ENCODE measurements at places on chromosomes 1 and 21.

DNA sequence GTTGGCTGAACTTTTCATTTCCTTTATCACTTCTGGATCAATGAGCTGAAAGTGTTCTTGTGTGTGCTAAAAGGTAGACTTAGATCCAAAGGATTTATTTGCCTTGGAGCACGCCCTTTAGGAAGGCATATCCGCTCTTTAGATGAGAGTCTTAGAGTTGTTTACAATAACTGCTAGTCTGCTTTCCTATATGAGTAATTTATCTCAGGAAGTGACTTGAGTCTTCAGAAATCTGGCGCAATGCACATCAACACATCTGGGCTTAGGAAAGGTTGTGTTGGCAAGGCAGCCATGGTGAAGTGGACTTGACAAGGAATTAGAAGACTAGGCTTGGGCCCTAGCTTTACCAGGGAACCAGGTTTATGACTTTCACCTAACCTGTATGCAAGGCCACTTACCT lies 204.1 kb upstream of the PTGFR start:
- no peak for DNase-seq

DNA sequence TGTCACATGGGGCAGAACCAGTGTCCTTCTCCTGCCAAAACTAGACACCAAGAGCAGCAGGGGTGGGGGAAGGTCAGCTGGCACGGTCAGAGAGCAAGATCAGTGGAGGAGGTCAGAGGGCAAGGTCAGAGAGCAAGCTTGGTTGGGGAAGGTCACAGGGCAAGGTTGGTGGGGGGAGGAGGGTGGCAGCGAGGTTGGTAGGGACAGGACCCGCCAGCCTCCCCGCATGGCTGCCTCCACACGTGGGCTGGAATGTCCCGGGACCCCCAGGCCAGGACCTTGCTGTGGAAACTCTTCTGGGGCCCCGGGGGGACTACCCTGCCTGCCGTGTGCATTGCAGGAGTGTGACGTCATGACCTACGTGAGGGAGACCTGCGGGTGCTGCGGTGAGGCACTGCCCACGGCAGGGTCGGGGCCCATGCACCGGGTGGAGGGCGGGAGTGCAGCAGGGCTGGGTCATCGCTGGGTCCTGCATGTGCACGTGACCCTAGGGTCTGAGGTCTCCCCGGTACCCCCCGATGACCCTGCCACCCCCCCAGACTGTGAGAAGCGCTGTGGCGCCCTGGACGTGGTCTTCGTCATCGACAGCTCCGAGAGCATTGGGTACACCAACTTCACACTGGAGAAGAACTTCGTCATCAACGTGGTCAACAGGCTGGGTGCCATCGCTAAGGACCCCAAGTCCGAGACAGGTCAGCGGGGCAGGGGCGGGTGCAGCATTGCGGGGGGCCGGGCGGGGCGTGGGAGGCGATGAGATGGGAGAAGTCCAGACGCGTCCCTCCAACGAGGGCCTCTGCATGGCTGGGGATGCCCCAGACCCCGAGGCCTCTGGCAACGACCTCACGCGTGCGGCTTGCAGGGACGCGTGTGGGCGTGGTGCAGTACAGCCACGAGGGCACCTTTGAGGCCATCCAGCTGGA lies 27.3 kb downstream of the COL6A2 start:
- DNase-seq = no peak

DNA sequence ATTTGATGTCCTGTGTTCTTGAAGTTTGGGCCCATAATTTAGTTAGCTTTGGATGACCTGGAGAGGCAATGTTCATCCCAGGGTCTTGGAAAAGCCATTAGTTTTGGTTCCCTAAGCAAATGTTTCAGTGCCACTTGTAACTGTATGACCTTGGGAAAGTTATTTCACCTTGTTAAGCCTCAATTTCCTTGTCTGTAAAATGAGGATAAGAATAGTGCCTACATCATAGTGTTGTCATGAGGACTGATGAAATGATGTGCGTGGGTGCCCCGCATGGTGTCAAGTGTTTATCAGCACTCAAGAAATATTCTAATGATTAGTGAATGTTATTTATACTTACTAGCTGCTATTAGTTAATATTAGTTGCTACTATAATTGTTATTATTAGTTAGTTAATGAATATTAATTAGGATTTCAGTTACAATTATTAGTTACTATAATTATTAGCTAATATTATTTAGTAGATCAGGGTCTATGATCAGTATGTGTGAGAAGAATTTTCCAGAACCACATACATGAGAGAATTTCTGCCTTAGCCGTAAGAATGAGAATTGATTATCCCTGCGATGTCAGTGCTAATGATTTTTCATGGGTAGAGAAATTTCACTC lies 1.9 kb downstream of the SH3BGR start:
- no peak for DNase-seq

- DNase-seq = peak; percentile 62
Observed at GRCh38 chr1:98051065-98051675, 130.3 kb upstream of the DPYD start.

DNA sequence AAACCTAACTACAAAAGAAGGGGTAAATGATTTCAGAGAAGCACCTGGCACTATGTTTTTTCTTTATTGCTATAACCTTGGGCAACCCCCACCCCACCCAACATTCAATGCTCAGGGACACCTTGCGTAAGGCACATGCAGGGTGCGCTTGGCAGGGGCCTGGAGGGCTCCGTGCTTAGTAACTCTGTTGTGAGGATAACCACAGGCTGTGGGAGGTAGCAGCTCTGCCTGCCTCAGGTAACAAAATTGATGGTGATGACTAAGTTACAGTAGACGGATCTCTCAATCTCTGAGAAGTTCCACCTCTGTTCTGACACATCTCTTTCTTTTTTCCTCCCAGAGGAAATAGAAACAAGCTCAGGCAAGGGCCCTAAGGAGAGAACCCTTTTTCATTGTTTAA lies 8.7 kb upstream of the CCN1 start:
- no peak for DNase-seq

DNA sequence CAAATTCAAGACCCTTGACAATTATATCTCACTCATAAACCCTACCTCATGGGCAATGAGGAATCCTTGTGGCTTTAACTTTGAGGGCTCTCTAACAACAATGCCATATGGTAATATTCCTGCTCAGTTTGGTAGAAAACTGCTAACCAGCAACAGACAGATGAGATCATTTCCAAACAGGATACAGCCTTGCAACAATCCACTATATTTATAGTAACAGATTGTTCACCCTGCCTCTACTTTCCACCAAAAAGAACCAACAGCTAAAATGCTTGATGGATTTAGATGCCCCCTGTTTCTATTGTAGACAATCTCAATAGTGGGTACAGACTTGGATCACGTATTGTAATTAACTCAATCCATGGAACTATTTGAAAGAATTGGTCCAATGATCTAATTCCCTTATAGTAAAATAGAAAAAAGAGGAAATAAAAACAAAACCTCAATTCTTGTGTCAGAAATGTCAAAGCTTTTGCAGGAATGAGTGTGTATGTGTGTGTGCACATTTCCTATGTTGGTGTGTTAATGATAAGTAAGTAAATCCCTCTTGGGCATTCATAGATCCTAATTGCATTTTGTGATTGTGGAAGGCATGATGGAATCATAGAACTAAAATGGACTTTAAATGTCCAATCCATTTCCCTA lies 100.0 kb upstream of the EDEM3 start:
- DNase-seq = no peak

GRCh38 chr1:202958544-202959275 lies 598 bp upstream of the ADIPOR1 start:
- DNase-seq = no peak

DNA sequence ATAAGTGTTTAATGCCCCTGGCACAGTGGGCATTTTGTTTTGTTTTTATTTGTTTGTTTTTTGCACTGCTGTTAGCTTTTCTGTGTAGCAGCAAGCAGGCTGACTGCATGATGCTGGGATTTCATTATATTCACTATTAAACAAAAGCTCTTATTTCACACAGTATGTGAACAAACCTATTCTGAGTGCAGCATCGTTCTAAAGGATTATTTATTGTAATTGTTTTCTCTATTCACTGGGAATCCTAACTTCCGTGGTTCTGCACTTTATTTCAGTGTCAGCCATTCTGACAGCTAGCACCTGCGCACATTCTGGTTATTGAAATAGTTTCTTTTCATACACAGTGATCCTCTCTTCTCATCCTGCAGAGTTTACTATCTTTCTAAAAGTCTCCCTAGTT lies 595.0 kb downstream of the NEGR1 start:
- no peak for DNase-seq

DNA sequence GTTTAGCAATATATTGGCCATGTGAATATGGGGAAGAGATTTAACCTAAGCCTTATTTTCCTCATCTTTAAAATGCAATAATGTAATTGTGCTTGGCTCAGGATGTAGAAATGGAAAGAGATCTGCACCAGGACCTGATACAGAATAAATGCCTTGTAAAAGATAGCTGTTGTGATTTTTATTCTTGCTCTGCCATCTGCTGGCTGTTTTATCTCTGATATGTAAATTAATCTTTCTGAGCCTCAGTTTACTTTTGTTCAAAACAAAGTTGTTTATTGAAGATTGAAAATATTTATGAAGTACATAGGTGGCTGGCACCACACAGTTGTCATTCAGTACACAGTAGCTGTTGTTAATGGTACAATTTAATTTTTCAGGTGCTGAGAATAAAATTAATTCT lies 21.9 kb downstream of the ZYG11B start:
- no peak for DNase-seq

DNA sequence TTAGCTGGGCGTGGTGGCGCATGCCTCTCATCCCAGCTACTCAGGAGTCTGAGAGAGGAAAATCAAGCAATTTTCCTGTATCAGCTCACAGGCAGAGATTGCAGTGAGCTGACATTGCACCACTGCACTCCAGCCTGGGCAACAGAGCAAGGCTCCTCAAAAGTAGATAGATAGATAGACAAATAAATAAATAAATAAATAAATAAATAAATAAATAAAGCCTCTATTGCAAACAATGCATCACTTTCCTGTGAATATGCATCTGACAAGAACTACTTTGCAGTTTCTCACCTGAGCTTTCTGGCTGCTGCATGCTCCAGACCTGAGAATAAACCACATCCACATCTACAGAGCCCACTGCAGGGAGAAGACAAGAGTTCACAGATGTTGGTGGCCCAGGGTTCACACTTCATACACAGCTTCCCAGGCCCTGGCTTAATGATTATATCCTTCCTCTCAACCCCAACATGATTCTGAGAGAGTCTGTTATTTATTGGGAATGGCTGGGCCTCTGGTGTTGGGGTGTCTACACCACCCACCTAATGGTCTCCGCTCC lies 28.6 kb downstream of the FCRL2 start:
- DNase-seq = no peak

GRCh38 chr1:12095452-12096263 lies 32.6 kb downstream of the TNFRSF8 start:
- no peak for DNase-seq

DNA sequence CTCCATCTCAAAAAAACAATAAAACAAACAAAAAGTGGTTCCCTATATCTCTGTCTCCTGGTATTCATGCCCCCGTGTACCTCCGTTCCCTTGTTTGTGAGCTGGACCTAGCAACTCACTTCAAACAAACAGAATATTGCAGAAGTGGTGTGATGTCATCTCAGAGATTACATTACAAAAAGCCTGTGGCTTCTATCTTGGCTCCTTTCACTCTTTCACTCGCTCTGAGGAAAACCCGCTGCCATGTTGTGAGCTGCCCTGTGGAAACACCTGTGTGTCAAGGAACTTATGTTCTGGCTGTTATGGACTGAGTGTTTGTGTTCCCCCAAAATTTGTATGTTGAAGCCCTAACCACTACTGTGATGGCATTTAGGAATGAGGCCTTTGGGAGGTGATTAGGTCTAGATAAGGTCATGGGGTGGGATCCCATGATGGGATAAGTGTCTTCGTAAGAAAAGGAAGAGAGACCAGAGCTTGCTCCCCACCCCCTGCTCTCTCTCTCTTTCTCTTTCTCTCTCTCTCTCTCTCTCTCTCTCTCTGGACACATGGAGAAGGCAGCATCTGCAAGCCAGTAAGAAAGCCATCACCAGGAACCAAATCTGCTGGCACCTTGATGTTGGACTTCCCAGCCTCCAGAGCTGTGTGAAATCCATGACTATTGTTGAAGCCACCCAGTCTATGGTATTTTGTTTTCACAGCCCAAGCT lies 7.4 kb upstream of the HYI start:
- no peak for DNase-seq

GRCh38 chr1:226884116-226884625 lies 13.8 kb downstream of the PSEN2 start:
- DNase-seq = no peak

DNA sequence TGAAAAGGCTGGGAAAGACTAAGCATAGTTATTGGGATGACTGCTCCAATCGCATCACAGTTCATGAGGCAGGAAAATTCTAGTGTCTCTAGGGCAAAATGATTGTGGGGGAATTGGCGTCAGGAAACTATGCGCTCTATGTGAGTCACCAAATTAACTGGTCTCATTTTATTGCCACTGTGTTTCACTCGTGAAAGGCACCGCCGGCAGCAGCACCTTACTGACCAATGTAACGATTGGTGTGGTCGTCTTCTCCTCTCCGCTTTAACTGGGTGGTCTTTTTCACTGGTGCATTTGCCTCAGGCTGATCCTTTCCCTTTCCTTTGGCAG lies 83.5 kb downstream of the SPAG17 start:
- DNase-seq = no peak

DNA sequence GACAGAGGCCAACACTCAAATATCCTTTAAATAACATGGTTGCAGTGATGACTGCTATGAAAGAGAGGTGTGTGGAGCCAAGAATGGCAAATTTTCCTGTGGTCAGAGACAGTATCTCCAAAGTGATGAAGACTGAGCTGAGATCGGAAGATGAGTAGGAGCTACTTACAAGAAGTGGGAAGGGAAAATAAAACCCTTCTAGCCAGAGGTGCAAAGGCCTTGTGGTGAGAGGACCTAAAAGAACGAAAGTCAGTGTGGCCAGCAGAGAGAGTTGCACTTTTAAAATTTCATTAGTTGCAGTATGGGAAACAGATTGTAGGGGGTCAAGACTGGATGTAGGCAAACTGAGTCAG lies 17.8 kb downstream of the SLAMF7 start:
- no peak for DNase-seq

DNA sequence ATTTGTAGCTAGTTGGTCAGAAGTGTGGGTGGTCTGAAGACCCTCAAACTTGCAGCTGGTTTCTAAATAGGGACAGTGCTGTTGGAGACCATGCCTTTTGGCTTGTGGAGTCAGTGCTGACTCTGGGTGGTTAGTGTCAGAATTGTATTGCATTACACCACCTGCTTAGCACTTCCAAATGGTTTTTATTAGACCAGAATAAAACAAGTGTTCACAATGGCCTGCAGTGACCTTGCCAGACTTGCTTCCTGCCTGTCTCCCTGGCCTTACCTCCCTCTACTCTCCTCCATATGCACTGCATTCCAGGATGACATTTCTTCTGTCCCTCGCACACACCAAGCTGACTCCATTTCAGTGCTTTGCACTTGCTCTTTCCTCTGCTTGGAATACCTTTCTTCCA lies 72.7 kb upstream of the CNIH3 start:
- DNase-seq = no peak

DNA sequence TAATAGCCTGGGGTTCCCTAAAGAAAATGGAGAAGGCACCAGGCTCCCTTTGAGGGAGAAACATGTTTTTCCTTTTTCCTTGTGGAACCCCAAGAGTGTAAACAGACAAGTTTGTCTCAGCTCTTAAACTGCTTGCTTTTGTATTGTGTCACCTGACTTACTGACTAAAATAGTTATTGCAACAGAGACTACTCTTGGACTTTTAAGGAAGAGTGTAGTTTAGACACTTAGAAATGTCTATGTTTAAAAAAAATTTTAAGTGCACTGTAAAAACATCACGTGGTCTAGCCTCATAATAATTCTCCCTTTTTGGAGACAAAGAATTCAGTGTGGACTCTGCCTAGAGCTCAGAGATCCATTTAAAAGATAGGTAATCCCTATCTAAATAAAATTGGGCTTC lies 141.1 kb downstream of the TRIM33 start:
- DNase-seq = no peak

All from stimulated activated CD4-positive, alpha-beta T cell treated with anti-CD3 and anti-CD28 coated beads, Interleukin-1b, Interleukin-23, amount 100 ng/mL, for 1 hour (primary cell).